ENCODE measurements at places on chromosomes 12 and 14.

- DNase-seq = no peak
These were observed 160.0 kb upstream of the PRMT8 start for GRCh38 chr12:3330976-3331510.

DNA sequence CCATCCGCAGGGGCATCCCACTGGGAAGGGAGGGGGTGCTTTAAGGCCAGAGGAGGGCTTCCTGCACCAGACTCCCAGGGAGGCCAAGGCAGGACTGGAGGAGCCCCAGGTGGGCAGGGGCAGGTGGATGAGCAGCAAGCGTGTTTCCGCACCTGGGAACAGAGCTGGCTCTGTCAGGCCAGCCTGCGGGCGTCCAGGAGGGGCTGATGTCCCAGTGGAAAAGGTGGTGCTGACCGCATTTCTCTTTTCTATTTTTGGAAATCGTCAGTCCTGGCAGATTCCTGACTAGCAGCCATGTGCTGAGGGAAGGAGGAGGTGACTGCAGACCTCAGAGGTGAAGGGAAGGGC, 27.2 kb downstream of the CHGA start:
- no peak for DNase-seq

- no peak for DNase-seq
These were observed 451.2 kb downstream of the EGLN3 start for GRCh38 chr14:33499687-33500086.

GRCh38 chr12:54304187-54304810, 3.5 kb upstream of the NFE2 start:
- DNase-seq = peak; percentile 51

- DNase-seq = no peak
These were observed 58.7 kb downstream of the CLIP1 start for GRCh38 chr12:122363782-122364181.

DNA sequence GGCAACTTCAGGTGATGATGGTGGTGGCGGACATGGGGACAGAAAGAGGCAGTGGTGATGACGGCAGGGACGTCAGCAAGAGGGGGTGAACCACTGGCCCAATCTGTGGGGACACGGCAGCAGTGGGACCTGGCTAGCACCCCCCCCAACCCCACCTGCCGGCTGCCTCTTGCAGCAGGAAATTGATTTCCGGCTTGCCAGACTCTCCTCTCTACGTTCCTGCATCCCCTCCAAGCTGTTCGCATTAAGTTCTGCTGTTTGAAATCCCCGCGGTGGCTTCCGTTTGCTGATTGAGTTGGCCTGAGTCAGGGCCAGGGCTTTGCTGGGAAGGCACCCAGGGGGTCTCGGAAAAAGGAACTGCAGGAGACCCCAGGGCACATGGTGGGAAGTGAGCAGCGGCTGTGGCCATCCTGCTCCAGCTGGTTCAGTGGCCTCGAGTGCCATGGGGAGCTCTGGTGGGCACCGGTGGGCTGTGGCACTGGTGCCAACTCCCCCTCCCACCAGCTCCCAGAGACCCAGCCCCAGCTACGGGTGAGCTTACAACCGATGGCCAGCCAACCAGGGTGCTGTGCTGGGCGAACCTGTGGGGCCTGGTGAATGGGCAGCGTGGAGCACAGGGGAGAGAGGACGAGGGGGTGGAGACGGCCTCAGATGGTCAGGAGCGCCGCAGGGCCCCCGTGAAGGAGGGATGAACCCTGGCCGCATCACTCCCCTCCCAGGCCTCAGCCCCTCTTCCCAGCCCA, 14.6 kb upstream of the NUDT14 start:
- DNase-seq = no peak

DNA sequence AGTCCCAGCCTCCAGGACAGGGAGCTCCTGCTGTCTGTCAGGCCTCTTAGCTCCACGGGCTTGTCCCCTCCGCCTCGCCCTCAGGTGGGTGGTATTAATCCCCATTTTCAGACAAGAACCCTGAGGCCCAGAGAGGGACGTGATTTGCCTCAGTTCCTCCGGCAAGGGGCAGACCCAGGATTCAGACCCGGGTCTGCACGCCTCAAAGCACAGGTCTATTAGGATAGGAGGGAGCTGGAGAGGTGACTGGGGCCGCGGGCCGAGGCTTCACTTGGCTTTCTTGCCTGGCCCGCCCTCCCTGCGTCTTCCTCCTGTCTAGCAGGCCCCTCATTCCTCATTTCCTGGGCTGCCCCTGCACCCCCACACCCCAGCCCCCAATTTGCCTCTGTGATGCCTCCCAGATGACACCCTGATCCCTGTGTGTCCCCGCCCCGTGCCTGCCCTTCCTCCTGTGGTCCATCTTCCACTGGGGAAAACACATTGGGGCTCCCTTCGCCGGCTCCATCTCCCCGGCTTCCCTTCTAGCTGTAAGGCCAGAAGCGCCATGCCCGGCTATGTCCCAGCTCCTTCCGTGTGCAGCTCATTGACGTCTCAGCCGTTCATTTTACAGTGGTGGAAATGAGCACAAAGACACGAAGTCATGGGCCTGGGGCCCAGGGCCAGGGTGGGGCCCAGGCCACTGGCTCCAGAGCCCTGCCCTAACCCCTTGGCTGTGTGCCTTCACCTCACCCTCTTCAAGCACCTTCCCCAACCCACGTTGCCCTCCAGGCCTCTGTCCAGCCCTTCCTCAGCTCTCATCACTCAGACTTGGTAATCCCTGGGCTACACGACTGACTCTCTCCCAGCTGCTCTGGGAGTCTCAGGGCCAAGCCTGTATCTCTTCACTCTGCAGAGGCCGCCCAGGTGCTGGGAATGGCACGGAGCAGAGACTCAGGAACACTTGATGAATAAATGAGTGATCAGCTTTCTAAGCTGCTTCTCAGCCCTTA, 15.5 kb upstream of the CYP46A1 start:
- DNase-seq = no peak

DNA sequence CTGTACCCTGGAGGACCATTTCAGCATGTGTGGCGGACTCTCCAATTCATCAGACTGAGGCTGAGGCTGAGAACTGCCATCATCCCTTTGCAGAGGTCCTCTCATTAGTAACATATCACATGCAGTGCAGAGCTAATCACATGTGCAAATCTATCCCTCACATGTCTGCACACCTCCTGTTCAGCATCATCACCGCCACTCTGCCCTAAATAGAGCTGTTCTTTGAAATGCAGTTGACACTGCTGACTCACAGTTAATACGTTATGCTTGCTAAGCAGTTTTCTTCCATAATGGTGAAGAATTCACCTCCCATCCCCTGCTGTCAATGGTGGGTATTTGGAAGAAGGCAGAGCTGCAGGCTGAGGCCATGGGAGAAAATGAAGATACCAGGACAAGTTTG, 85.0 kb upstream of the ANO2 start:
- DNase-seq = no peak

- DNase-seq = no peak
These were observed 5.9 kb downstream of the GSG1 start for GRCh38 chr12:13097491-13098011.

DNA sequence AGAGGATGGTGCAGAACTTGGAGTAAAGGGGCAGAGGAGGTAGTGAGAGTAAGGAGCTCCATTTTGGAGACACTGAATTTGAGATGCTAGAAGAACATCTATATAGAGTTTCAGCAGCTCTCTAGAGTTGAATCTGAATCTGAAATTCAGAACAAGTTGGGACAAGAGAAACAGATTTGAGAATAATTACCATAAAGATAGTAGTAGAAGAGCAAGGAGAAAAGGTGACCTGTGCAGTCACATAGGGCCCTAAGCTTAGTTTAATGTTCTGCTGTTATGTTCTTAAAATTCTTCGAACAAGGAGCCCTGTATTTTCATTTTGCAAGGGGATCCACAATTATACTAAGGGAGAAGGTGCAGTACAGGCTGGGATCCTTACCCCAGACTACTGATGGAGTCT, 7.4 kb downstream of the REM2 start:
- no peak for DNase-seq

DNA sequence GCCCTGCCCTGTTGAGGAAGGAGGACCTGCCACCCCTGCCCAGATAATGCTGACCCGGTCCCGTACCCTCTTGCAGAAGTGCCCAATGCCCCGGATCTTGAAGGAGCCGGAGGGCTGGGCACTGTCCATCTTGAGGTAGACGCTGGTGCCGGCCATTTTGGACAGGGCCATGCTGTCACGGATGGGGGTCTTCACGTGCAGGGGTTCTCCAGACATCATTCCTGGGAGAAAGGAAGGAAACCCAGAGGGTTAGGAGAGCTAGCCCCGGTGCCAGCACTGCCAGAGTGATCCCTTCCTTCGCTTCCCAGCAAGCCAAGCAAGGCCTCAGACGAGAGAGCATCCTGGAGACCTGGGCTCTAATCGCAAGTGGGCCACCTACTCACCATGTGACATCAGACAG, 4.2 kb downstream of the SDS start:
- DNase-seq = no peak

- no peak for DNase-seq
These were observed 39.4 kb downstream of the ETV6 start for GRCh38 chr12:11688831-11689230.

DNA sequence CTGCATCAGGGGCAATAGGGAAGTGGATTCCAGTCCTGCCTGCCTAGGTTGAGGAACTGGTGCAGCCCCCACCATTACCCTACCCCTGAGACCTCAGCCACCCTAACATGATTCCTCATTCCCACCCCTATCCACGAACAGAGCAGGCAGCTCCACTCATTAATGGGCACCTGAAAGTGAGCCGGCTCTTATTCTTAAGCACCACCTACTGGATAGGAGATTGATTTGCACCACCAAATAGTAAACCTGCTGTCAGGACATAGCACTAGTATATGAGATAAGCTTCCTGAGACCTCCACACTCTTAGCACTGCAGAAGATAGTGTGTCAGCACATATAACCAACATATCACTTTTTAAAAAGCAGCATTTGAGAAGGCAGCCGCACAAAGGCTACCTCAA, 573.2 kb downstream of the SOX5 start:
- no peak for DNase-seq

DNA sequence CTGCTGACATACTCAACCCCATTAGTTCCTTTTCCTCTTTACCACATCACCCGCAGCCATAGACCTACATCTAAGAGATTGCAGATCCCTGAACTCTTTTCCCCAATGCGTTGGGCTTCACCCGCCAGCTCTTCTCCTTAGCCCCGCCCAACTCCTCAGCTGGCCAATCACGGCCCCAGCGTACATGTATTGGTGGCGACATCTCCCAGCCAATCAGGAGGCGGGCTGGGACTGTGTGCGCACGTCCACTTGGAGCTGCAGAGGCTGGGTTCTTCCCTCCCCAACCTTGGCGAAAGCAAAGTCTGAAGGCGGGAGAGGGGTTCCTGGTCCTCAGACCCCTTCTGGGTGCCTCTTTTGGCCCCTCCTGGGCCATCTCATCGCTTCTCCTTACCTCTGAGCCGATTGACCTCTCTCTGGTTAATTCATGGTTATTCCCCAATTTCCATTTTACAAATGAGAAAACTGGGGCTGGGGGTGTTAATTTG, 11.0 kb downstream of the PDE1B start:
- peak; percentile 39 for DNase-seq

DNA sequence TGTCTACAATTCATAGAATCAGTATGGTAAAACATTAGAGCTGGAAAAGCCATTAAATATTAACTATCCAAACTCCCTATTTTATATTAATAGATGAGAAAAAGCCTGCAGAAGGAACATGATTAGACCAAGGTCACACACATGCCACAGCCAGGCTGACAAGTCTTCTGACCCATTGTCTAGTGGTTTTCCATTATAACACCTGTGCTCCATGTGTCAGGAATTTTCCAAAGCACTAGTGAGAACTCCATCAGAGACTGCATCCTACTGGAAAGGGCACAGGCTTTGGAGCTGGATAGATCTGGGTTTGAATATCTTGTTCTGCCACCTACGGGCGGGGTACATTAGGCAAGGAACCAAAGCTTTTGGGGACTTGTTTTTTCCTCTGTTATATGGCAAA, 325.5 kb downstream of the RAD51B start:
- no peak for DNase-seq

GRCh38 chr12:56884421-56884820, 49.8 kb downstream of the SDR9C7 start:
- no peak for DNase-seq

DNA sequence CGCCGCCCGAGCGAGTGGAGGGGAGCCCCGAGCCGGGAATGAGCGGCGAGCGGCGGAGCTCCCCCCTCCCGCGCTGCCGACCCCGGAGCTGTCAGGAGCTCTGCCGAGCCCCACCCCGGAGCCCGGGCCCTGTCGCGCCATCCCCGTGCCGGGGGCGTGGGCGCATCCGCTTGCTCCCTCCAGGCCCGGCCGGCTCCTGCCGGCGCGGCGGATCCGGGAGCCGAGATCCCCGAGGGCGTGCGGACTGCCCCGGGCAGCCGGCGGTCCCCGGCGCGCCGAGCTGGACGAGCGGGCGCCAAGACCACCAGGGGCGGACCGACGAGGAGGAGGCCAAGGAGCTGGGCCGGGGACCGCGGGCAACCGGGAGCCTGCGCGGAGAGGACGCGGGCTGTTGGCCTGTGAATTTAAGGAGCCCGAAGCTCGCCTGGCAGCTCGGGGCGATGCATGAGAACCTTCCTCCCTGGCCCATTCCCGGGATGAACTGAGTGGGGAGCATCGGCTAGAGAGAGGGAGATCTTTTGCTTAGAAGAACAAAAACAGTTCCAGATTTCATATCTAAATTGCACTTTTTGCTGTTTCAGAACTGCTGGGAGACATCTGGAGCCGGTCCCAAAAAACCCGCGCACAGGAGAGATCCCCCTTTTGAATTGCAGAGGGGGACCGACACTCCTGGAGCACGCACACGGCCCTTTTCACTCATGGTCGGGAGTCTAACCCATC, 2.0 kb downstream of the PTHLH start:
- DNase-seq = peak; percentile 82

GRCh38 chr12:58359084-58359483, 417.7 kb downstream of the ATP23 start:
- DNase-seq = no peak

All from astrocyte of the hippocampus (primary cell).